Kidney (tissue), 22 donors: ENCODE measurements at places on chromosomes 5 and 9. TPM values are rescaled to one million over a fixed set of nuclear protein-coding genes. Genes with fewer than 3 reads are reported as not detected.

Gene KIF2A
- total RNA-seq = 32.4 TPM

Gene GPR150
- 0.16 TPM for total RNA-seq

- no peak overlapping the region for H3K27ac ChIP-seq
- H3K4me1 ChIP-seq = no peaks in the 10 kb centered on the region
- H3K4me3 ChIP-seq = no peak overlapping the region
Measured at GRCh38 chr5:74534397-74535129, 106.0 kb downstream of the ENC1 start.

Gene SPINK13
- 1.6 TPM for total RNA-seq

- DNase-seq = no peak
Measured at GRCh38 chr5:62533597-62533996, 45.0 kb upstream of the LRRC70 start.

DNA sequence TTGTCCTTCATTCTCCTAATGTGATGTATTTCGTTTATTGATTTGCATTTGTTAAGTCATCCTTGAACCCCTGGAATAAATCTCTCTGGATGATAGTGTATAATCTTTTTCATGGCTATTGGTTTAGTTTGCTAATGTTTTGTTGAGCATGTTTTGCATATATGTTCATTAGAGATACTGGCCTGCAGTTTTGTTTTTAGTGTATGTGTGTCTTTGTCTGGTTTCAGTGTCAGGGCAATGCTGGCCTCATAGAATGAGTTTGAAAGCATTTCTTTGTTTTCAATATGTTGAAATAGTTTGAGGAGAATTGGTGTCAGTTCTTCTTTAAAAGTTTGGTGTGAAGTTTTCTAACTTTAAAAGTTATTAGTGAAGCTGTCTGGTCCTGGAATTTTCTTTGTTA is 149.6 kb upstream of the ATP10B start:
- H3K4me3 ChIP-seq = no peak overlapping the region
- H3K36me3 ChIP-seq = no peaks in the 10 kb centered on the region
- no peak for DNase-seq
- no peaks in the 10 kb centered on the region for H3K27me3 ChIP-seq

DNA sequence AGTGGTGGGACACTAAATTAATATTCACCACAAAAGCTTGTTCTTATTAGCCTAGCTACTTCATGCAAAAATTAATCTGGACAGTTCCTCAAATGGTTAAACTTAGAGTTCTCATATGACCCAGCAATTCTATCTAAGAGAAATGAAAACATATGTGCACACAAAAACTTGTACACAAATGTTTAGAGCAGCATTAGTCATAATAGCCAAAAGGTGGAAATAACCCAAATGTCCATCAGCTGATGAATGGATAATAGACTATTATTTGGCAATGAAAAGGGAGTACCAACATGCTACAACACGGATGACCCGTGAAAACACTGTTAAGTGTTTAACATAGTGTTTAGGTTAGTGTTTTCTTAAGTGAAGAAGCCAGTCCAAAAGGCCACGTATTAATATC is 32.8 kb upstream of the TNIP1 start:
- no peaks in the 10 kb centered on the region for H3K4me1 ChIP-seq
- no peaks in the 10 kb centered on the region for H3K36me3 ChIP-seq
- no peak overlapping the region for H3K4me3 ChIP-seq
- no peak overlapping the region for H3K27ac ChIP-seq
- H3K27me3 ChIP-seq = no peaks in the 10 kb centered on the region

Gene ALDOB
- 11.0 TPM for total RNA-seq

DNA sequence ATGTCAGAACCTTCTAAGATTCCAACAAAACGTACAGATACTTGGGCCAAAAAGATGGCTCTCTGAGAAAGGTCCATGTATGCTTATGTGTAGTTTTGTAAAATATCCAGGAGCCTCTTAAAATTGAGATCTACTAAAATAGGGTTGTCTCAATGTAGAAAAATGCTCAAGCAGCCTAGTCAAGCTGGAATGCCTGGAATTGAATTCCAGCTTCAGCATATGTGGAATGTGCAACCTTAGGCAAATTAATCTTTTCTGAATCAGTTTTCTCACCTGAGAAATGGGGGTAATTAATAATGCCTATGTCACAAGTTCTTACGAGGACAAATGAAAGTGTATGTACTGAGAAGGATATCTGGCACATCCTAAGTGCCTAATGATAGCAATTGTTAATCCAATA is 662.4 kb downstream of the DTWD2 start:
- no peak overlapping the region for H3K4me3 ChIP-seq
- no peak for DNase-seq
- H3K36me3 ChIP-seq = no peaks in the 10 kb centered on the region
- H3K27me3 ChIP-seq = no peaks in the 10 kb centered on the region

Gene SPATA31A3
- total RNA-seq = not detected

DNA sequence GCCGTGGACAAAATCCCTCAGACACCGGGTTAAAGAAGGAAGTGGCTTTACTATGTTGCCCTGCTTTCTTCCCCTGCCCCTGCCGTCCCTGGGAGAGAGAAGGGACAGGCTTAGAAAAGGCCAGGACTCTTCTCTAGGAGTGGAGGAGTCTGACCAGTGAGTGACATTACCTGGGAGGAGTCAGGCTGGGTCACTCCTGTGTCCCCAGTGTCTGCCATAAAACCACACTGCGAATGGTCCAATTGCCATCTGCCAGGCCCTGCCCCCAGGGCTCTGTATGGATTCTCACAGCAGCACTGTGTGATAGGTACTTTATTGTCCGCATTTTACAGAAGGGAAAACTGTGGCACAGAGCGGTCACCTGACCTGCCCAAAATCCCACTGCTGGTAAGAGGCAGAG is 31.3 kb upstream of the FUBP3 start:
- no peaks in the 10 kb centered on the region for H3K36me3 ChIP-seq
- H3K4me3 ChIP-seq = no peak overlapping the region
- DNase-seq = no peak
- H3K27me3 ChIP-seq = no peaks in the 10 kb centered on the region
- no peak overlapping the region for H3K27ac ChIP-seq
- H3K4me1 ChIP-seq = no peaks in the 10 kb centered on the region

- no peak for DNase-seq
- H3K27ac ChIP-seq = no peak overlapping the region
- H3K36me3 ChIP-seq = no peaks in the 10 kb centered on the region
- no peak overlapping the region for H3K4me3 ChIP-seq
- no peaks in the 10 kb centered on the region for H3K27me3 ChIP-seq
Measured at GRCh38 chr9:107717529-107718314, 228.2 kb upstream of the KLF4 start.

- no peak for DNase-seq
- H3K27me3 ChIP-seq = no peaks in the 10 kb centered on the region
- no peaks in the 10 kb centered on the region for H3K36me3 ChIP-seq
- no peak overlapping the region for H3K4me3 ChIP-seq
Measured at GRCh38 chr5:32942225-32942989, 231.3 kb downstream of the NPR3 start.

DNA sequence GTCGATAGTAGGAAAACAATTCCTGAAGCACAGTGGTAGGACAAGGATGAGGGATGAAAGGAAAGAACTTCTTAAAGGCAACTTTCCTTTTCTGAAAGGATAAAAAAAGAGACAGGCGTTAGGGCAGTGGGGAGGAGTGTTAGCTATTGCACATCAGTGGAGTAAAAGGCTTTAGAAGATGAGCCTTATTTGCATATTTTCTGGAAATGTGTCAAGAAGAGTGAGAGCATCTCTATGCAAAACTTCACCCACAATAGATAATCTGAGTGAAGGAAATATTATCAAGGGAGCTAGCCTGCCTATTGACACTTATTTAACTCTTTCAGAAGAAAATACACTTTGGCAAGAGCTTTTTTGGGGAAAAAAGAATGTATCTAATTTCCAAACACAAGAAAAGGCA is 151.6 kb downstream of the MACIR start:
- DNase-seq = no peak
- H3K27ac ChIP-seq = no peak overlapping the region
- H3K27me3 ChIP-seq = no peaks in the 10 kb centered on the region
- no peaks in the 10 kb centered on the region for H3K4me1 ChIP-seq
- no peaks in the 10 kb centered on the region for H3K36me3 ChIP-seq

- DNase-seq = no peak
- H3K4me3 ChIP-seq = no peak overlapping the region
- no peak overlapping the region for H3K27ac ChIP-seq
- no peaks in the 10 kb centered on the region for H3K4me1 ChIP-seq
- H3K36me3 ChIP-seq = no peaks in the 10 kb centered on the region
Measured at GRCh38 chr5:1917830-1918487, 35.2 kb upstream of the IRX4 start.

- no peak overlapping the region for H3K4me3 ChIP-seq
- DNase-seq = no peak
- no peaks in the 10 kb centered on the region for H3K36me3 ChIP-seq
- H3K27ac ChIP-seq = no peak overlapping the region
- H3K27me3 ChIP-seq = no peaks in the 10 kb centered on the region
- no peaks in the 10 kb centered on the region for H3K4me1 ChIP-seq
Measured at GRCh38 chr5:67475489-67475888, 278.9 kb upstream of the CD180 start.

DNA sequence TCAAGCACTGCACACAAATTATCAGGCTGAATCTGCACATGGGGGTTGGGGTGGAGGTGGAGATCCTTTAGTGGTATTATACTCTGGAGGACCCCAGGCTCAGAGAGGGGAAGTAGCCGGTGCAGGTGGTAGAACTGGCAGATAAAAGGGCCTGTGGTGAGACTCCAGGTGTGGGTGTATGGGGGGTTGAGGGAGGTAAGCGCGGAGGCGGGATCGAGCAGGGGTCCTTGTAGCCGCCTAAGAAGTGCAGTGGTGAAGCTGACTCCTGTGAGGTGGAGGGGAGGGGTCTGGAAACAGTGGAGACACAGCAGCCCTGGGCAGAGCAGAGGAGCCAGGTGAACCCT is 841 bp downstream of the ACSL6 start:
- H3K4me1 ChIP-seq = no peaks in the 10 kb centered on the region
- no peaks in the 10 kb centered on the region for H3K36me3 ChIP-seq
- no peak overlapping the region for H3K4me3 ChIP-seq
- DNase-seq = no peak
- no peak overlapping the region for H3K27ac ChIP-seq
